ENCODE measurements at places on chromosomes 11 and 22.

DNA sequence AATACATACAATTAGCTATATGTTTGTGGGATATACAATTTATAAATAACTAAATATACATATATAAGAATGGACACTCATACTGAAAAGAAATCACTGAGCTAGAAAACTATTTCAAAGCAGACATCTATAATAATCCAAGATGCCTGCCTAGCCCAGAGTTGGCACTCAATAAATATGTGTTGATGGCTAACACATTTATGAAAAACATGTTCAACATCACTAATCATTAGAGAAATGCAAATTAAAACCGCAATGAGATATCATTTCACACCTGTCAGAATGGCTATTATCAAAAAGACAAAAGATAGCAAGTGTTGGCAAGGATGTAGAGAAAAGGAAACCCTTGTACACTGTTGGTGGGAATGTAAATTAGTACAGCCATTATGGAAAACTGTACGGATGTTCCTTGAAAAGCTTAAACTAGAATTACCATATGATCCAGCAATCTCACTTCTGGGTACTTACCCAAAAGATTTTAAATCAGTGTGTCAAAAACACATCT, 29.8 kb downstream of the POU2AF1 start:
- no peak for DNase-seq

DNA sequence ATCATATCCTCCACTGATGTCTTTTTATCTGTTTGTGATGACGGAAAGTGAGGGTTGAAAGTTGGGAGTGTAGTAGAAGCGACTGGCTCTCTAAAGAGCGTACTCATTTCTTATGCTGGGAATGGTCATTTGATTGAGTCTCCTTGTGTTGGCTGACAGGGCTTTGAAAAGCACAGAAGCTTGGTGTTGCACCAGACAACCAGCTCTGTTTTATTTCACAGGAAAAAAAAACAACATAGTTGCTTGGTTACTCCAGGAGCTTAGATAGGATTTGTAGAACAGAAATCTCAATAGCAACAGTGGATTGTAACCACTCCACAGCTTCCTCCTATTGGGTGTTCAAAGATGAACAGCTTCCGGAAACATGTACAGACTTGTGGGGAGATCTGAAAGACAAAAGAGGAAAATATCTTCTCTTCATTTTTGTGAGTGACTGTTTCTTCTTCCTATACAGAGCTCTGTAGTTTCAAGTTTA, 2.7 kb downstream of the RBM14 start:
- DNase-seq = no peak

DNA sequence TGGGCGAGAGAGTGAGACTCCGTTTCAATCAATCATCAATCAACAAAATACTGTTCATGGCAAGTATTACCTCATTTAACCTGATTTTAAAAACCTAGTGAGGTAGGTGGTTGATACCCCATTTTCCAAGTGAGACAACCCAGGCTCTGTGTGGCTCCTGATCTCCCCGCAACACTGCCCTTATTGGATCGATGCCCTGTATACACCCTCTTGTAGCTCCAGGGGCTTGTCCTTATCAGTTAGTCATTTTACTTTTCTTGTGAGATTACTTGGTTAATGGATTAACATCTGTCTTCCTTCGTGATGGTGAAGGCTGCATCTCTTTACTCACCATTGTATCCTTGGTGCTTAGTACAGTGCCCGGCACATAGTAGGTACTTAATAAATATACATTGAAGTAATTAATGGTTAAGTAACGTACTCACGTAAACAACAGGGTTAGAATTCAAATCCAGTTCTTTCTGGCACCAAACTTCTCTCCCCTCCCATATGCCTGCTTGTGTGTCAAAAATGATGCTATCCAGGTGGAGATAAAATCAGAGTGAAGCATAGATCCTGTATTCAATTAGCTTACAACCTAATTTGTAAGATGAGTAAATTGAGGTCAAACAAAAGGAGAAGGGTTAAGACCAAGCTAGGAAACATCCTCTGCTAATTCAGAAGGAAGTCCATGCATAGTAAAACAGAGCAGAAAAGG, 1.8 kb upstream of the PRG2 start:
- no peak for DNase-seq

GRCh38 chr11:2995893-2996554, 3.9 kb upstream of the NAP1L4 start:
- no peak for DNase-seq

GRCh38 chr11:130192845-130193267, 33.3 kb downstream of the ST14 start:
- no peak for DNase-seq

DNA sequence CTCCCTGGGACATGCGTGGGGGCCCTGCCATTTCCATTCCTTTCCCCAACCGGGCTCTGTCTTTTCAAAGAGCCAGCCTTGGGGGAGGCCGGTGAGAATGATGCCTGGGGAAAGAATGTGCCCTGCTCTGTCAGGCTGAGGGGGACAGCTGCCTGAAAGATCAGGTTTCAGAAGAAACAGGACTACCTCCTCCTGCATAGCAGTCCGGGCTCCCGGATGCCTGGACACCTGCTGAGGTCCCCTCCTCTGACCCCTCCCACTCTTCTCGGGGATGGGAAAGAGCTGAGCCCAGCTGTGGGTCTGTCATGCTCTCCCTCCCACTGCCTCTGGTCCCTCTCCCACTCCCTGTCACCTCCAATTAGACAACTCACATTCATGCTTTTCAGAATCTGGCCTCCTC, 41.8 kb upstream of the CDON start:
- no peak for DNase-seq

GRCh38 chr11:69101115-69101791, 52.5 kb downstream of the TPCN2 start:
- DNase-seq = peak; percentile 34

DNA sequence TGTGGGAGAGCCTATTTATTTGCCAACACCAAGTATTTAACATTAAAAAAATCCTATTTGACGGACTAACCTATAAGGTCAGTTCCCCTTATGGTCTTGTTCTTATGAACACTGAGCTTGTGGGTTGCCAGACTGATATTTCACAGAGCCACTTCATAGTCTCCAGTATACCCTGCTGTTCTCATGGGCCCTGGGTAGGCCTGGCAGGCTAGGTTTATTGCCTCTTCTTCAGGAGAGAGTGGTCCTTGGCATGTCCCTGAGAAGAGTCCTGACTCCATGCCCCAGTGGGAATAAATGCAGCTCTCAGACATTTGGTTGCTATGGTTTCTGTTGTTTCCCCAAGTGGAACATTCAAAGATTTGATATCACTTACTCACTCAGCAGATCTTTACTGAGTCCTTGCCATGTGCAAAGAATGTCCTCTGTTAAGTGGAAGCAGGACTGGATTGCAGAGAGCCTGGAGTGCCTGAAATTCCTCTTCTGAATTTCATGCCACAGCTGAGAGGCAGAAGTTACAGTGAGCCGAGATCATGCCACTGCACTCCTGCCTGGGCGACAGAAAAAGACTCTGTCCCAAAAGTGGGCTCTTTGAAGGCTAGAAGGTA, 15.7 kb downstream of the SLC5A1 start:
- DNase-seq = no peak

DNA sequence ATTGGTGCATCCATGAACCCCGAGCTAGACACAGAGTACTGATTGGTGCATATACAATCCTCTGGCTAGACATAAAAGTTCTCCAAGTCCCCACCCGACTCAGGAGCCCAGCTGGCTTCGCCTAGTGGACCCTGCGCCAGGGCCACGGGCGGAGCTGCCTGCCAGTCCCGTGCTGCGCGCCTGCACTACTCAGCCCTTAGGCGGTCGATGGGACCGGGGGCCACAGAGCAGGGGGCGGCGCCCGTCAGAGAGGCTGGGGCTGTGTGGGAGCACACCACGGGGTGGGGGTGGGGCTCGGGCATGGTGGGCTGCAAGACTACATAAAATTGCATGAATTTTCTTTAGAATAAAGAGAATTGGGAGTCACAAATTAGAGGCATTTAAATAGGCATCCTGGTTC, 248.6 kb downstream of the TMEM135 start:
- no peak for DNase-seq

DNA sequence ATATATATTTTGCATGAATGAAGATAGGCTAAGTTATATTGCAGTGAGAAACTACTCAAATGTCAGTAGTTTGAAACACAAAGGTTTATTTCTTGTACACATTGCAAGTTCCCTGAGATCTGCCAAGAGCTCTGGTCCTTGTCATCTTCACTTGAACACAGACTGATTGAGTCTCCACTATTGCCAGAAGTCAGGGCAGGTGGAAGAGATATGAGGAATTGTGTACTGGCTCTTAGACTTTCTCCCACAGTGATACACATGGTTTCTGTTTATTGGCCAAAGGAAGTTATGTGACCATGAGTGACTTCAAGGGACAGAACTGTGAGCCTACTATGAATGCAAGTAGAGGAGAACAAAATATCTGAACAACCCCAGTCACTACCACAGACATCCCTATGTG, 44.2 kb downstream of the PPFIBP2 start:
- no peak for DNase-seq

DNA sequence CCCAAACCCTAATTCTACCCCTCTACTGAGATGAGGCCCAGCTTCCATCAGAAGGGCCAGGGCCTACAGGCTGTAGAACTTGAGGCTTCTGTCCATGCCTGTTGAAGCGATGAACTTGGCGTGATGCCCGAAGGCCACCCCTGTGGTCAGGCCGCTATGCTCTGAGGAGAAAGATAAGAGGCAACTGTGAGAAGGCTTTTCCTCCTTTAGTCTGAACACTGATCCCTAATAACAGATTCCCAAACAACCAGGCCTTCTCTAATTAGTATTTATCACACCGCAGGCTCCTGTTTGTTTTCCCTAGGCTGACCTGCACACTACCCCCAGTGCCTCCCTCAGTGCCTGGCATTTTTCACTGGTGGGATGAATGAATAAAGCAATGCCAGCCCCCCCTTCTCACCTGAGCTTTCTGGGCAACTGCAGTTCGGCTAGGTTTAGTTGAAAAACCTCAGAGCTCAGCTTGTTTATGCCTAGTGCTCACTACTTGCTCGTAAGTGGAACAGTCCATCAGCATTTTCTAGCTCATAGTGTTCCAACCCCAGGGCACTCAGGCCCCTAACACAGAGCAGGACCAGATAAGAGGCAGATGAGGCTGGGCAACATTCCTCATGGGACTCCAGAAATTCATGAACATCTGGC, 15.2 kb downstream of the PRPF19 start:
- DNase-seq = no peak

DNA sequence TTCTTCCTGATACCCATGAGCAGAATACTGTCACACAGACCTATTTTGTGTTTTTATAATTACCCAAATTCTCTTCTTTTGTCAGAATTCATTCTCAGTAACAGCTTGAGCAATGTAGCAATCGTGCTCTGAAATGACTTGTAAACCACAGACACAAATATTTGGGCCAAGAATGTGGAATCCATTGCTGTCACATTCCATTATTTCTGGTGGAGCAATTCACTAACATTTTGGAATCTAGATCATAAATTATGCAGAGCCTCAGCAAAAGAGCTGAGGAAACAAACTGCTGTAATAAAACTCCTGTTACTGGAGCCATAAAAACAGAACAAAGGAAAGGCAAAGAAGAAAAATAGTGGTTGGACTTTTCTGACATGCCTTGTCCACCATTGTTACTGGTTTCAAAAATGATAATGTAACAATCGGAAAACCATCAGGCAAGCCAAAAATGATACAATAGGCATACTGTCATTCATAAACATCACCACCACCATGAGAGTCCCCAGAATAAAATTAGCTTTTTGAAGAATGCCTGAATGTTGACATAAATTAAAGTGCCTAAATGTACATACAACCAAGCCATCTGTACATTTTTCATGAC, 223.4 kb upstream of the PITPNB start:
- no peak for DNase-seq

DNA sequence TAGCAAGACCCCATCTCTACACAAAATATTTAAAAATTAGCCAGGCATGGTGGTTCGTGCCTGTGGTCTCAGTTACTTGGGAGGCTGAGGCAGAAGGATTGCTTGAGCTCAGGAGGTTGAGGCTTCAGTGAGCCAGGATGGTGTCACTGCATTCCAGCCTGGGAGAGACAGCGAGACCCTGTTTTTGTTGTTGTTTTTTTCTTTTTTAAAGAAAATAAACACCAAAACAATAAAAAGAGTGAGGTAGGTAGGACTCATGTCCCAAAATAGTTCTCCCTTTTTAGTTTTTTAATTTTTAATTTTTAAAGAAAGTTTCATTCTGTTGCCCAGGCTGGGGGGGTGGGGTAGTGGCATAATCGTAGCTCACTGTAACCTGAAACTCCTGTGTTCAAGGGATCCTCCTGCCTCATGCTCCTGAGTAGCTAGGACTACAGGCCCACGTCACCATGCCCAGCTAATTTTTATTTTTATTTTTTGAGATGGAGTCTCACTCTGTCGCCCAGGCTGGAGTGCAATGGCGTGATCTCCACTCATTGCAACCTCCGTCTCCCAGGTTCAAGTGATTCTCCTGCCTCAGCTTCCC, 25.5 kb upstream of the MALAT1 start:
- no peak for DNase-seq

- no peak for DNase-seq
These were observed 57.2 kb upstream of the SHANK2 start for GRCh38 chr11:71309611-71310010.

DNA sequence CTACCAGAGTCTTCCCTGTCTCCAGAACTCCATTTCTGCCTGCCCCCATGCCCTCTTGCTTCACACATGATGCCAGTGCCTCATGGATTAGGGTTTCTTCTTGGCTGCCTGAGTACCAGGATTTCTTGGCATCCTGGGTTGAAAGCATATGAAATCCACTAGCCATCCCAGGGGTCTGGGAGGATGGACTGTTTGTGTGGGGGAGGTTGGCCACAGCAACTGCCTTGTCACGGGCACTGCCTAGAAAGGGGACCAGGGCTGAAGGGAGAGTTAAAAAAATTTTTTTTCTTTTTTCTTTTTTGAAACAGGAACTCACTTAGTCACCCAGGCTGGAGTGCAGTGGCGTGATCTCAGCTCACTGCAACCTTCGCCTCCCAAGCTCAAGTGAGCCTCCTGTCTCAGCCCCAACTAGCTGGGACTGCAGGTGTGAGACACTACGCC, 4.2 kb downstream of the USP35 start:
- no peak for DNase-seq

GRCh38 chr22:46219636-46220035, 30.5 kb downstream of the CDPF1 start:
- DNase-seq = no peak

DNA sequence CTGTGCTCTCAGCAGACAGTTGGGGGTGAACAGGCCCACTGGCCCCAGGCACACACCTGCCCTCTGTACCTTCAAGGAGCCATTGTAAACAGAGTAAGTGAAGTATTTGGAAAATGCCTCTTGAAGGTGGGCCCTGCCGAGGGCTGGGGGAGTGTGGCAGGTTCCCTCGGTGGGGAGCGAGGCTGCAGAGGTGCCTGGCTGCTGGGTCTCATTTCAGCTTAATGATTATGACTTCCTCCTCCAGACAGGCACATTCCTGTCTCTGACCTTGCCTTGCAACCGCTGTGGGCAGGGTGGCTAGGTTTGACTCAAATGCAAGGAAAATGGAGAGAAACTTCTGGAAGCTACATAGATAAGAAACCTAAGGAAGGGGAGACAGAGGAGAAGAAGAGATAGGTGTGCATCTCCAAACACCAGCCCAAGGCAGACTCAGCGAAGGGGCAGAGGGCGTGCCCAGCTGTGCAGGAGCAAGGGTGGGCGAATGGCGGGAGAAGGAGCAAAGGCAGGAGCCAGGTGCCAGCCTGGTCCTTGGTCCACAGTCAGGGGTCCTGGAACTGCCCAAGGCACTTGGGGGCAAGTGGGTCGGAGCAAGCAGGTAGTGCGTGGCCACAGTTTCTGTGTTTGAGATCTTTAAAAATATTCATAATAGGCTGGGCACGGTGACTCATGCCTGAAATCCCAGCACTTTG, 14.0 kb downstream of the GRAMD4 start:
- DNase-seq = no peak

All from stimulated activated CD8-positive, alpha-beta memory T cell treated with anti-CD3 and anti-CD28 coated beads, Interleukin-7, amount 100 ng/mL, for 4 hours (primary cell).